ENCODE measurements at places on chromosomes 5 and 9.
A peak's percentile ranks its signal among the peaks of the same experiment; 100 is the strongest.

DNA sequence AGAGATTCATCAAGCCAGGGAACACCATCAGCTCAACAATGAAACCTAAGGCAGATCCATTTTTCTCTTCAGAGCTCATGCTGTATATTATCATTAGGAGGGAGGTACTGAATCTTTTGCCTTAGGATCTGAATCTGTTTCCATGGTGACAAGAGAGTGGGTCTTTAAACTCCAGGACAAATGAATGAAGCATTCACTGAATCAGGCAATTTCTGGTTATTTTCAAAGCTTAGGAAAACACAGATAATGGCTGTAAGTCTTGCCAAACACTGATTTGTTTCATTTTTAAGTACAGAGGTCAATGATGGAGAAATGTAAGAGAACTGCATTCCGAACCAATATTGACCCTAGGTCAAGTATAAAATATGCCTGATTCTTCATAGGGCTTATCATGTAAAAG lies 84.9 kb downstream of the GNA14 start:
- DNase-seq: no peak

GRCh38 chr5:16626696-16627264 lies 10.0 kb upstream of the RETREG1 start:
- no peak for DNase-seq

- no peak for DNase-seq
These were observed 15.9 kb upstream of the TNFAIP8 start for GRCh38 chr5:119339965-119340364.

- DNase-seq: peak; percentile 53
These were observed 1.8 kb downstream of the POU4F3 start for GRCh38 chr5:146340260-146341081.

GRCh38 chr9:134329576-134329855 lies 3.3 kb downstream of the RXRA start:
- no peak for DNase-seq

- DNase-seq: no peak
These were observed 155.6 kb upstream of the VLDLR start for GRCh38 chr9:2465921-2466460.

GRCh38 chr5:26295541-26295940 lies 742.8 kb downstream of the CDH9 start:
- no peak for DNase-seq
